ENCODE measurements at places on chromosomes 6 and 20. TPM values are rescaled to one million over a fixed set of nuclear protein-coding genes. Genes with fewer than 3 reads are reported as not detected.

The CLPSL2 gene
- total RNA-seq, result not detected

The ZKSCAN4 gene
- 5.7 TPM for total RNA-seq

The TAAR9 gene
- not detected for total RNA-seq

The SIM1 gene
- under 0.01 TPM for total RNA-seq

The ZC2HC1B gene
- not detected for total RNA-seq

The SLC4A11 gene
- total RNA-seq, result 4.1 TPM

The CRISP3 gene
- total RNA-seq, result not detected

The NANP gene
- 7.1 TPM for total RNA-seq

The BTNL2 gene
- total RNA-seq, result not detected

The FYN gene
- 127 TPM for total RNA-seq

The FAM210B gene
- 39.9 TPM for total RNA-seq

The PDE10A gene
- total RNA-seq, result 12.5 TPM

The GJA1 gene
- 435 TPM for total RNA-seq

The ANKRD66 gene
- total RNA-seq, result not detected

The STMND1 gene
- total RNA-seq, result not detected

The CRISP2 gene
- total RNA-seq, result not detected

The LTA gene
- total RNA-seq, result not detected

The LST1 gene
- total RNA-seq, result 1.0 TPM

The CASS4 gene
- total RNA-seq, result not detected

The CLPSL1 gene
- not detected for total RNA-seq

The HEY2 gene
- total RNA-seq, result 1.1 TPM

The SYCP2L gene
- total RNA-seq, result not detected

The C4B gene
- total RNA-seq, result 1.8 TPM

The SEMG1 gene
- not detected for total RNA-seq

The WFDC10B gene
- total RNA-seq, result not detected

The SMLR1 gene
- total RNA-seq, result not detected

The MOG gene
- not detected for total RNA-seq

The RAB23 gene
- 18.7 TPM for total RNA-seq

The RAB44 gene
- total RNA-seq, result under 0.01 TPM

The ENPP4 gene
- total RNA-seq, result 2.4 TPM

The TP53TG5 gene
- not detected for total RNA-seq

The WFDC5 gene
- total RNA-seq, result not detected

The LCA5 gene
- 4.2 TPM for total RNA-seq

The RIPOR3 gene
- total RNA-seq, result under 0.01 TPM

The ADGB gene
- not detected for total RNA-seq

The OR11A1 gene
- not detected for total RNA-seq

The ROMO1 gene
- 340 TPM for total RNA-seq

The PPP1R3G gene
- 1.2 TPM for total RNA-seq

Measured in endothelial cell of coronary artery (primary cell).